SK-N-SH treated with all-trans-retinoic acid at 6 μM for 48 hours (cell line): ENCODE measurements at places on chromosomes 4 and X.

GRCh38 chr4:32043248-32043633, 1323.1 kb downstream of the PCDH7 start:
- ATAC-seq: no peak

DNA sequence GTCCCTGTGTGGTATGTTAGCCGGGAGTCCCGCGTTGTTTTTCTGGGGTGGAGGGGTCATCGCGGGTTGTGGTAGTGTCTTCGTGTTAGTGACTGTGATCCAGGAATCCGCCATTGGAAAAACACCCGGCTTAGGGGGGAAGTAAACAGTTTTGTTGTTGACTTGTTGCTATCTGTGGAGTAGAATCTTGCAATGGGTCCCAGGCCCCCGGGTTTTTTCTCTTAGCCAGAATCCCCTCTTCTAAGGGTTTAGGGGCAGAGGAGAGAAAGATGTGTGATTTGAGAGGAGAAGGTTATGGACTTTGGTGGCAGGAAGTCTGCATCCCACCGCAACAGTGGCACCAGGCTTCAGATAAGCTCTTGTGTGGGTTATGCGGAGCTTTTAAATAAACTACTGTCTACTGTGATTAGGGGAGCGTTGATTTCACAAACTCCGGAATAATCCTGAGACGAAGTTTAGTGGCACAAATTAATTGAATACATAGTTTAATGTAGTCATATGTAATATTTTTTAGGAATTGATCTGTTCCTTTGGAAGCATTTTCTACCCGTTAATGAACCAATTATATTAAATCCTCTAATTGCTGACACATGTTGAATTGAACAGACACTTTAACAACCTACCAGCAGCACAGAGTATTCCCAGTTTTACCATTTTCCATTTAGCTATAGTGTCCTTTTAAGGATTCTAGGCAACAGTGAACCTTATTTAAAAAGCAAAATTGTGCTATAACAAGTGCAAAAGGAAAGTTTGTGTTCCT, 1.4 kb downstream of the DDX3X start:
- ATAC-seq: no peak

GRCh38 chr4:38856524-38857337, at the start of gene TLR6:
TSS of gene TLR6 (minus strand) at chr4:38856817. CDS start at chr4:38829473, 27,344 bp downstream.
- ATAC-seq: peak; percentile 36; the same call in 2 of the 3 replicates

- ATAC-seq: no peak
Observed at GRCh38 chr4:142330311-142330710, 515.8 kb downstream of the INPP4B start.

GRCh38 chr4:10335050-10335449, 122.2 kb downstream of the ZNF518B start:
- ATAC-seq: no peak

- no peak for ATAC-seq
Observed at GRCh38 chrX:129997086-129997485, 14.7 kb downstream of the BCORL1 start.

GRCh38 chrX:10769195-10769594, 148.8 kb upstream of the MID1 start:
- ATAC-seq: peak; percentile 91

DNA sequence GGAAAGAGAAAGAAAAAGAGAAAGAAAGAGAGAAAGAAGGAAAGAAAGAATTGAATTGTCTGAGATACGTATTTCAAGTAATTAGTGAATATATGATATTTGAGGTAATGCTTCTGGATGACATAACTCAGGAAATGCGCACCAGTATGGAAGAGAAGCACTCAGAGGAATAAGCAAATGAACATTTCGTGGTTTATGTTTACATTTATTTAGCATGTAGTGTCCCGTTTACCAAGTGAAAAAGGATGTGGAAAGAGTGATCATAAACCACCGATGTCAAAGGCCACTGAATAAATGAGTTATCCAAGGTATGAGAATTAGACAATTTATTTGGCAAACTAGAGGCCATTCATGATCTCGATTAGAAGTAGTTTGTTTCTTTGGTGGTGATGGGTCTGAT, 200.4 kb downstream of the ARAP2 start:
- no peak for ATAC-seq

- no peak for ATAC-seq
Observed at GRCh38 chr4:6471307-6472007, 957 bp downstream of the PPP2R2C start.

DNA sequence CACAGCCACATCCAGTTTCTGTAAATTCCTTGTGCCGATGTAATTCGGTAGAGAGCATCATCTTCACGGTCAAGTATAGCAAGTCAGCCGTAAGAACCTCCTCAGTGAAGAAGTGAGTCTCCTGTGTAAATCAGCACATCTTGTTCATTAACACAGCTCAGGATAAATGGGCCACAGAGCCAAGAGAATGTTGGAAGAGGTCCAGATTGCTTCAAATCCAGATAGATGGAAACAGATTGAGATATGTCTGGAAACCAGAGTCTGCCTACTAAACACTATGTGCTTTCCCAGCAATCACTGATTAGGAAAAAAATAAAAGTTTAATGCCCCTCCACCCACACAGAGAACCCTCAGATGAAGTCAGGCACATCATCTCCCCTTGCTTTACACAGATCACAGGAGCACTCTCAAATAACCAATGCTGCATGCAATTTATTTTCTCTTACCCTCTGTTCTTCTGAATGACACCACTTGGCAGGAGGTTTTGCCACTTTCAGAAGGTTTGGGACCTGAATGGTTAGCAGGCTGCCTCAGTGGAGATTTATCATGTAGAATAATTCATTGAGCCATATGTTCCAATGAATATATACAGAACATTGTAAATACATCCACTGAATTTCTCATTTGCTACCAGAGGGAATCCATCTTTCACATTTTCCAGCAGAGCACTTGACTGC, 357.7 kb downstream of the C4orf33 start:
- ATAC-seq: no peak

- no peak for ATAC-seq
Observed at GRCh38 chr4:112813790-112814189, 176.8 kb downstream of the LARP7 start.

DNA sequence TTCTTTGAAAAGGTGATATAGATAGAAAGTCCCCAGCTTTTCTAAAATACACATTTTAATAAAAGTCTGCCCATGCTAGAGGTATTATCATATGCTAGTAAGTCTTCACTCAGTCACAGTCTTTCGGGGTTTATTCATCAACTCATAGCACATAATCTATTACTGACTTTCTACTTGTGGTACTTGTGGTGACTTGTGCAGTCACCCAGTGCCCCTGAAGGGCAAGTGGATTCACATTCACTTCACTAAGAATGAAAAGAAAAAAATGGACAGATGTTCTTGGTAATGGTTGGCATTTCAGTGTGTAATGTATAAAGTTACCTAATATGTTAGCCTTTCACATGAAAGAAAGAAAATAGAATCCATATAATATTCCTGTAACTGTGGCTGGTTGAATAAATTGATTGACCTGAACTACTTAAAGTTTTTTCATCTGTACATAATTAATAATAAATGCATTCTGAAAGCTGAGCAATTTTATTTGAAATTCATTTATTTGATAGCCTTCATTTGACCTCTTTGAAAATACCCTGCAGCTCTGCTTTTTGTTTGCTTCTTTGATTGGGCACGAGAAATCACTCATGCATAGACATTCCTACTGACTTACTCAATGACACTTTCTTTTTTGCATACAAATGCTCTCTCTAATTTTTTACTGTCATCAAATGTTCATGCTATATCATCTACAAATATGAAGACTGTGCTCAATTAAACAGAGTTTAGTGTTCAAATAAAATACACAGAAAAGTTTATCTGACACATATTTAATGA, 39.5 kb upstream of the ZNF330 start:
- no peak for ATAC-seq

DNA sequence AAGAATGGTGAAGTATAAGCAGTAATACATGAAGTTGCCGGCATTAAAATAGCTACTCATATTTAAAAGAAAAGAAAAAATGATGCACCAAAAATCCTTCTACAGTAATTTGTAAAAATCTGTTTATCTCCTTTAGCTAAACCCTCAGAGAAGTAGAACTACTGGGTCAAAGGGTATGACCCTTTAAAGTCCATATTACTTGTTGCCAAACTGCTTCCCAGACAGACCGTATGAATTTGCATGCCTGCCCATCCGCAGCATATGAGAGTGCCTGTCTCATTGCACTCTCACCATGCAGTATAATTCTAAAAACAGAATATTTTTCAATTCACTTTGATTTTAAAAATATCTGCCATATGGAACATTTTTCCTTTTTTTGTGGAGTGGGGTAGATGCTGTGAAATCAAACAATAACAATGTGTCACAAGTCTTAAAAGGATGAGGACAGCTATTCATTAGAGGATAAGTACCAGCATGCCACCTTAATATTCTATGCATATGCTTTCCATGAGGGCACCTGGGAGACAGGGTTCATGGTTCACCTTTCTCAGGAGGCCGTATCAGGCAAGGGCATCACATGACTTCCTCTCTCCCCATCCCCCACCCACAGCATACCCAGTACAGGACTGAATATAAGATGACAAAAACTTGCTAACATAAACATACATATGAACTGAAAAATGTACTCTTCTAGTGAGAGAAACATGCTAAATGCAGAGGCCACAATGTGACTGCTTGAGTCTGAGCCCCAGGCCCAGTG, 17.8 kb downstream of the ZDHHC9 start:
- ATAC-seq: no peak

- peak; percentile 87 for ATAC-seq
Observed at GRCh38 chrX:21885568-21885967, 29.8 kb downstream of the YY2 start.

GRCh38 chr4:118865091-118865708, 23.5 kb upstream of the SYNPO2 start:
- ATAC-seq: peak; percentile 93

GRCh38 chr4:74549936-74550335, 105.0 kb downstream of the AREG start:
- no peak for ATAC-seq

DNA sequence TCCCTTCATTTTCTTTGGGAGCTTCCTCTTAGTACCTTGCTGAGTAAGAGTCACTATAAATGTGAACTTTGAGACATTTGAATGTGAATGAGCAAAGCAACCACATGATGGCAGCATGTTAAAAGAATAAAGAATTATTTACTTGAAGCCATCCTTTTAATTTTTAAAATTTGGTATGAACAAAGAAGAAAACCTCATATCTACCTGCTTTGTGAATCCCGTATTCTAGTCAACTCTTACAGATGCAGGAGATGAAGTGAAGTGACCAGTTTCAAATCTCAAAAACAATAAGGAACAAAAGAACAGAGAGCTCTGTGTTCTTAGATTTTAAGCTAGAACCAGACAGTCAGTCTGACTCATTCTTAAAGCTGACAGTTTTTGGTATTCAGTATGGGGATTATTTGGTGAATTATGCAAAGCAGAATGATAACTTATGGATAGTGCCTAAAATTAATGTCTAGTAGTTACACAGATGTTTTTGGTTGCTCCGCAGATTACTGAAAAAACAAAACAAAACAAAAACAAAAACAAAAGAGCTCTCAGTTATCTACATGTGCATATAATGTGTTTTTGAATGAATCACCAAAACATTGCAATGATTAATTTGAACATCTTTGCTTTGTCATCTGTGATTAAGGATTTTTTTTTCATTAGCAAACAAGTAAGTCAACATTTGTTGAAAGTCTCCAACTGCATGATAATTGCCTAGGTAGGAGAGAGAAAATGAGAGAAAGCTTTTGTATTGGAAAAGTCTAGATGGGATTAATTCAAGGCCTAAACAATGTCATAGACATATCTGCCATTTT, 48.2 kb upstream of the H2AZ1 start:
- ATAC-seq: peak; percentile 89

- no peak for ATAC-seq
Observed at GRCh38 chrX:107454302-107454701, 4.8 kb downstream of the FRMPD3 start.

DNA sequence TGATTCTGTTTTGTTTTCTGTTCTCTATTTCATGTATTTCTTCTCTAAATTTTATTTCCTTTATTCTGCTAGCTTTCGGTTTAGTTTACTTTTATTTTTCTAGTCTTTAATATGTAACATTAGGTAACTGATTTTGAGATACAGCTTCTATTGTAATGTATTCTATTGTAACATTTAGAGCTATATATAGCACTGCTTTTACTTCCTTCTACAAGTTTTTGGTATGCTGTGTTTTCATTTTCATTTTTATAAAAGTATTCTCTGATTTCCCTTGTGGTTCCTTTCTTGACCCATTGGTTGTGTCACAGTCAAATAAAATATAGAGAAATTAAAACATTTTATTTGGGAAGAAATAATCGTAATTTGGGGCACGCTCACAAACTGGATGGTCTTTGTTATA, 13.9 kb upstream of the CT47A1 start:
- no peak for ATAC-seq

GRCh38 chrX:134717698-134718097, 59.4 kb upstream of the PLAC1 start:
- ATAC-seq: no peak
